ENCODE measurements at places on chromosomes 5 and 9. TPM values are rescaled to one million over a fixed set of nuclear protein-coding genes. Genes with fewer than 3 reads are reported as not detected.

GRCh38 chr5:151008906-151009305, 11.5 kb upstream of the GPX3 start:
- no peak for DNase-seq

GRCh38 chr5:168282120-168282519, 9.3 kb upstream of the WWC1 start:
- DNase-seq = no peak

- DNase-seq = no peak
These were observed 137.0 kb downstream of the MRPS30 start for GRCh38 chr5:44945743-44946142.

DNA sequence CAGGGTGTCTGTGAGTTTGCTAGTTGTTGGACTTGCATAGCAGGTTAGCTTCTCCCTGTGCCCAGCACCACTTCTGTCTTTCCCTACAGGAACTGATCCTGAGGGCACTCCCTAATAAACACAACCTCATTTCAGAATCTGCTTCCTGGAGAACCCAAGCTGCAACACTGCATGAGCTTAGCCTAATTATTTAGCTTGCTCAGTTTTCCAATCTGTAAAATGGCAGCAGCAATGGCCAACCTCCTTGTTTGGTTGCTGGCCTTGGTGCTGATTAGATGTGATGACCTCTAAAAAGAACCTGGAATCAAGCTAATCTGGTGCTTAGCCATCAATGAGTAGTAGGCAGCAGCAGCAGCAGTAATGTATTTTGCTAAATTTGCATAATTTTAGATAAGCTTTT, 133.9 kb downstream of the ADCY2 start:
- DNase-seq = no peak

DNA sequence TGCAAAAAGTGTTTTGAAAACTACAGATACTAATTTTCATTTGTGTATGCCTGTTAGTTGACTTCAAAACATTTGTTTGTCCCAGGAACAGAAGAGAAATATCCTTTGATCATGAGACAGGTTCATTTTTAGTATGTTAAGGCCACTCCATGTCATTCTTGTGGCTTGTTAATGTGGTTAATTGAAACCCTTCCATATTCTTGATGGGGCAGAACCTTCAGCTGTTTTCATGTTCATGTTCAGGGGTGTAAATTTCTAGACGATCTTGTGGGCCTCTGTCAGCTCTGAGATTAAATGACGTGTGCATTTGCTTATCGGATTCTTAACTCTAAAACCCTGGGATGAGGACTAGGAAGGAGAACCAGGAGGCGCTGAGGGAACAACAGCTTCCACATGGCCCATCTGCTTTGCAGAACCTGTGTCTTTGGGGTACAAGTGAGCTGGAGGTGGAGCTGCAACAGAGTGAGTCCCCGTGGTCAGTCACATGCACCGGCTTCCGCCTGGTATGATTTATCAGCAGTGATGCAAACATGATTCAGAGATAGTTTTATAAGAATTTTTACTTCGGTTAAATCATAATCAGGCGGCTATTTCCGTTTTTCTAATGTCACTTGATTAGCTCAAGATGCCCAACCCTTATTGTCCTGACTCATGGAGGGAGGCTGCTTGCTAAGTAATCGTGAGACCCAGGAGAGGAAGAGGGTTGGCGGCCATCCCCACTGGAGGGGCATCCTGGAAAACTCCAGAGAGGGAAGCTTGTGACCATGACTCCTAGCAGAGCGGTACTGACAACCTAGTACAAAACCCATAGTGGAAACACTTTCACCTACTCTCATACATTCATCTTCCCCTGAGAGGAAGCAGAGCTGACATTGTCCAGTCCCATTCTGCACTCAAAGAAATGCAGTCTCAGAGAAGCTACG, 138.4 kb downstream of the C9orf152 start:
- DNase-seq = no peak

DNA sequence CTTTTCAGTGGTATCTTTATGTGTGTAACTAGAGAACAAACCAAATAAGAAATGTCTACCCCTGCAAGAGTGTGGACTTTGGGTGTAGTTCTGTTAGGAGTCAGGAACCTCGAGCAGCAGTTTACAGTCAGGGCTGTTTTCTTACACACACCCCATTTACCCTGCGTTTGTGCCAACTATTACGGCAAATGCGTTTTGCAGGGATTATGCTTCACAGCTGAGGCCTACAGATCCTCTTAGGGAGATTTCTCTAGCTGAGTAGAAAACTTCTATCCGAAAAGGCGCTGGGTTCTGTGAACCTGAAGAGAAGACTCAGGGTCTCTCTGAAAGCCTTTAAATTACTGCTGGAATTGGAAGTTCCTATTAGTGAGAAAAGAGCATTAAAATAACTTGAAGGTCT, 51.4 kb downstream of the ACER2 start:
- DNase-seq = no peak

GRCh38 chr5:96075579-96076289, 114.1 kb upstream of the ELL2 start:
- no peak for DNase-seq

FOXD4L6 gene
- 0.07 TPM for total RNA-seq

RNF183 gene
- not detected for total RNA-seq

PCDHB13 gene
- 2.2 TPM for total RNA-seq

RETREG1 gene
- 21.8 TPM for total RNA-seq

MARCOL gene
- total RNA-seq = 3.8 TPM
